ENCODE measurements at places on chromosomes 13 and 19.

DNA sequence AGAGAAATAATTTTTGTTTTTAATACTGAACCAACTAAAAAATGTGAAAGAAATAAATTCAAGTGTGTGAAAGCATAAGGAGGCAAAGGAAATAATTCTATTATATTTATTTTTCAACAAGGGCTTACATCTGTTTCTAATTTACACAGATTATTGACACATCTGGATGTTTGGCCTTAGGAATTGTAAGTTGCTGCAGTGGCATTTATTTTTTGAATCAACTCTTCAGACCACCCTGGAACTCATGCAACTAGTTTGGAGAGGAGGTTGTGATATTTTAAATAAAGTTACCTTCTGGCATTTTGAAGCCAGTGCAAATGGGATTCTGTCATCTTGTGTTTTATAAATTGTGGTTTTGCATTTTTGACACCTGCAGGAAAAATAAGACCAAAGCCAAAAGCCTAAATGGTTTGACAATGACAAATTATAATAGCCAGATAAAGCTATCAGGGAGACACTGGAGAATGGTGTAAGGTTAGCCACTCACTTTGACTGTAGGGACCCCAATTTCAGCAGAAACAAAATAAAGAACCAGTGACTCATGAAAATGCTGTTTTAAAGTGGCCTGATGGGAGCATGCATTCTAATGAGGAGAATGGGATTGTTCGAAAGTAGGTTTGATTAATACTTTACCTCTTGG, 192.9 kb downstream of the KLF5 start:
- no peak for DNase-seq

DNA sequence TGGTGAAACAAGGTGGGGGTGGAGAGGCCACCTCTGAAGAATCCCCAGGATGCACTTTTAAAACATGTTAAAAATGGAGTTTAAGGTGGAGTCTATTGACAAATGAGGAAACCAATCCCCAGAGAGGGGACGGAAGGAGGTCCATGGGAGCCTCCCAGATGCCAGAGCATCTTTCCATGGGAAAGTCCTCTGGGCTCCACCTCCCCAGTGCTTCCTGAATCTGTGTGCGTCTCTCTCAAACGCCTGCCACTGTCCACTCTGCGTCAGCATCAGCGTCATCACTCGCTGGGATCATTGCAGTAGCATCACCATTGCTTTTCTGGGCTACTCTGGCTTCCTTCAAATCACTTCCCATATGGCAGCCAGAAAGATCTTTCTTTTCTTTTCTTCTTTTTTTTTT, 6.2 kb downstream of the GPR4 start:
- no peak for DNase-seq

DNA sequence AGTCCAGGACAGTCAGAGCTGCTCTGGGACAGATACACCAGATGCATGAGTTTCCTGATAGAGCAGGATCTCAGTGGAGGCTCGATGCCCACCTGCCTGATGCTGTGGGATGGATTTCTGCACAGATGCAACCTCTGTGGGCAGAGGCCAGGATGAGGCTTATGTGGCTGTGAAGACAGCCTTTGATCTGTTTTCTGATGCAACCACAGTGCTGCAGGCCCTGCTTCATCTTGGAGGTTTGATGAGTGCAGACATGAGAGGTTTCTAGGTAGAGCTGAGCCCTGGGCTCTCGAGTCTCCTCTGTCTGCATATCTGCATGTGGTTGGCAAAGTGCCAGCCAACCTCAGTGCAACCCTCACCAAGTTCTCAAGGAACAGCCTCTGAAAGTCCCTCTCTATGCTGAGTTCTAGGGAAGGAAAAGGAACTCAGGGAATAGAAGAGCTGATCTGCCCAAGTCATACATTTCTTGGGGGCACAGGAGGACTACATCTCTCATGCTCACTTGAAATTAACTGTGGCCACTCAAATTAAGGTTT, 23.1 kb upstream of the TSHZ3 start:
- DNase-seq = no peak

- DNase-seq = no peak
Measured at GRCh38 chr19:31616031-31616430, 266.8 kb upstream of the TSHZ3 start.

DNA sequence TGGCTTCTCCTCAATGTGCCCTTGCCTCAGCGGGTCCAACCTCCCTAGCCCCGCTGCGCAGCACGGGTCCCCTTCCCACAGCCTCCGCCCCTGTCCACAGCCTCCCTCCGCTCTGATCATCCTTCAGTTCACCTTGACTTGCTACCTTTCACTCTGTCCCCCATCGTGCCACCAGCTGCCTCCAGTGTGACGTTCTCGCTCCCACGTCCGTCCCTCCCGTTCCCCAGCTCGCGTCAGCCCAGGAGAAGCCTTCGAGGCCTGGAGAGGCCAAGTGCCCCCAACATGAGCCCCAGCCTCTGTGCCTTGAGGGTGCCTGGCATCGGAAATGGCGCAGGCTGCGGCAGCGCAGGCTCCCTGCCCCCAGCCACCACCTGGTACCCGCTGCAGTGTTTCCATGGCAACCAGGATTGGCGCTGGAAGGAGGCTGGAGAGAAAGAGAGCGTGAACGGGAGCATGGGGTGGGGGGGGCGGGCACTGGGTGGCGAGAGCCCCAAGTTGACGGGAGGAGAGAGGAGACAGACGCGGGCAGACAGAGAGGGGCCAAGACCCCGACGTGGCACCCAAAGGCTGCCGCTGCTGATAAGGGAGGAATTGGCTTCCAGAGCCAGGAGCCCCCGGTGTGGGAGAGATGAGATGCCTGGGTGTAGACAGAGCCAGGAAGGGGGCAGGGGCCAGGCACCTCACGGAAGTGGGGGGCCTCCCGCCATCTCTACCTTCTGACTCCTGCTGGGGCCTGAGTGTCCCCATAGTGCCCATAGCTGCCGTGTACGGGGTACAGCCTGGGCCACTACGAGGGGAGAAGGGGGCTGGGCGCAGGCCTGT, 844 bp upstream of the ASPDH start:
- DNase-seq = no peak

DNA sequence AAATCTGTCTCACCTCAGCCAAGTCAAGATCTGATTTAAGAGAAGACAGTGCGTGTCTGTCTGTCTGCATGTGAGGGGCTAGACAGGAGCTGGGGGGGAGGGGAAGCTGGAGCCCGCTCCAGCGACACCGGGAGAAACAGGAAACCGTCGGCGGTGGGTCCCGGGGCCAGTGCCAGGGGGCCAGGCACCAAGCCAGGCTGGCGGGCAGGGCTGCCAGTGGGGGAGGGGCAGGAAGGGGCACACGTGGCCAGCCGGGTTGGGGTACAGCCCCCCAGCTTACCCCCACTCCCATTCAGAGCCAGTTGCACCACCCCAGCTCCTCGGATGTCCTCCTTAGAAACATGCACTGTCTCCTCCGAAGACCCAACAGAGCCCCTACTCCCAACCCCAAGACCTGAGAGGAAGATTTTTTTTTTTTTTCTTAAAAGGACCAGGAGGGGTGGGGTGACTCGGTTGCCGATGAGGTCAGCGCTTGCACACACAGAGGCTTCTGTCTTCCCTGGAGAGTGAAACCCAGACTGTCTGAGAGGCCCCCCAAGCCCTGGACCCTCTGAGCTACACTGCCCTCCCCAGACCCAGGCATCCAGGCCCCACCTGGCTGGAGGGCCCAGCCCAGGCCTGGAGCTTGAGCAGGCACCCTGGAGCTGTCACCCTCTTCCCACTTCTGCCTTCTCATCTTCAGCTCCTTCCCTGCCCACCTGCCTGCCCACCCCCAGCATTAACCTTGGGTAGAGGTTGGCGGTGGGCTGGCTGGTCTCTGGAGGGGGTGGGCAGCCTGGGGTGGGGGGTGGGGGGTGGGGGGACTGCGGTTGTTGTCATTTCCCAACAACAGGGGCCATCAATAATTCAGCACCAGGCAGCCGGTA, 4.0 kb downstream of the ERF start:
- DNase-seq = no peak

DNA sequence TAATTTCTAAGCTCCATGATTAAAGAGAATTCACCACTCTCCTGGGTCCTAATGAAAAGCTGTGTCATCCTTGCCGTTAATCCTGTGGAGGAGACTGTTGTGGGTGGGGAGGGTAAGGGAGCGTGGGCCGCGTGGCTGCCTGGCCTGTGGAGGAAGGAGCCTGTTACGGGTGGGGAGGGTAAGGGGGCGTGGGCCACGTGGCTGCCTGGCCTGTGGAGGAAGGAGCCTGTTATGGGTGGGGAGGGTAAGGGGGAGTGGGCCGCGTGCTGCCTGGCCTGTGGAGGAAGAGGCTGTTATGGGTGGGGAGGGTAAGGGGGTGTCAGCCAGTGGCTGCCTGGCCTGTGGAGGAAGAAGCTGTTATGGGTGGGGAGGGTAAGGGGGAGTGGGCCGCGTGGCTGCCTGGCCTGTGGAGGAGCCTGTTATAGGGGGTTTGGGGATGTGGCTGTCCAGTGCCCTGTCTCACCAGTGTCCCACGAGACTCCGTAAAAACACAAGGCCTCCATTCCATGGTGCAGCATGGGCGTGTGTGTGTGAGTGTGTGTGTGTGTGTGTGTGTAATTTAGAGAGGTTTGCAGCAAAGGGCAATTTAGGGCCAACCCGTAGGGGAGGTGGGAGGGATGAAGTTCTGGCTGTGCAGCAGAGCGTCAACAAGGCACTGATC, 15.6 kb upstream of the DCUN1D2 start:
- no peak for DNase-seq

- no peak for DNase-seq
Measured at GRCh38 chr13:40537146-40537895, 129.1 kb downstream of the FOXO1 start.

- DNase-seq = peak; percentile 60
Measured at GRCh38 chr19:46713781-46714443, 3.0 kb downstream of the PRKD2 start.

- DNase-seq = no peak
Measured at GRCh38 chr13:61146571-61146970, 269.1 kb downstream of the PCDH20 start.

- no peak for DNase-seq
Measured at GRCh38 chr13:95301968-95302393, 730 bp upstream of the ABCC4 start.

DNA sequence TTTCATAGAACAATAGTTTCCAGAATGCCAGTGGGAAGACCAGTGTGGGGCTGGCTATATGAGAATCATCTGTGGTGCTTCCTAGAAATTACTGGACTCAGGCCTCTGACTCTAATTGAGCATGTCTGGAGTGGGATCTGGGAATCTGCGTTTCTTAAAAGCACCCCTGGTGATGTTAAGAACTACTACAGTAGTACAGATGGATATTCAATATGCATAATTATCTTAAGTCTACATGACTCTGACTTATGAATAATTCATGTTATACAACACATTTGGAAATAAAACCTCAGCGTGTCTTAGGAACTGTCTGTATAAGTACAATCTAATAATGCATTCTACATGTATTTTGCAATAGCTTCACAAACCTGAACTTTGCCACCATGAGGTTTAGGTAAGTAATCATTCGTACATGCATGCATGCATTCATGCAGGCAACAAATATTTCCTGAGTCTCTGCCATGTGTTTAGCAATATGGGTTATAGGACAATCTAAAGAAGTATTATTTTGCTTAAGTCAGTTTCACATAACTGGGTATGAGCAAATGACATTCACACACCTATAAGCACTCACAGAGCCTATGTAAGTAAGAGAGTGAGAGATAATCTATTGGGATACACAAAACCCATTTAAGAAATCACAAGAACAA, 62.0 kb downstream of the EPSTI1 start:
- no peak for DNase-seq

DNA sequence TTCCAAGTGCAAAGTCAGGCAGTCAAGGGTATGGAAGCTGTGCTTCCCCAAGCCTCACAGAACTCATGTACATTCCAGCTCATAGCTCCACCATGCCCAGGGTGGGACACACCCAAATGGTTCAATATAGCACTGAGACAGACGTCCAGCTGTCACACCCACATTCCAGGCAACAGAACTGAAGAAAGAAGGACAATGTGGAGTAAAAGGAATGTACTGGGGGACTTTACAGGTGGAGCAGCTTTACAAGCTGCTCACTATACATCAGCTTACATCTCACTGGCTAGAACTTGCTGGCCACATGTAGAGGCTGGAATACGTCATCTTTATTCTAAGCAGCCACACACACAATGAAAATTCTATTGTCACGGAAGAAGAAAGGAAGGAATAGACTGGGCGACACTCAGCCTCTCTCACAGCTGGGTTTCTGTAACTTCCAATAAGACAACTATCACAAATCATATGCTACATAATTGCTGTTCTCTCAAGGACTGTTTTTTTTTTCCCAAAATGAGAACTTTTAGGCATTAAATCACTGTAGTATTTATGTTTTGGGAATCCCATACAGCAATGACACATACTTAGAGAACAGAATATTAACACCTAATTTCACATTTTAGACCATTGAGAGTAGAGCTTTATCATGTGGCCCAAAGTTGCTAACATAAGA, 86.1 kb downstream of the KLF12 start:
- DNase-seq = no peak

- no peak for DNase-seq
Measured at GRCh38 chr13:111168107-111168506, 53.0 kb downstream of the ARHGEF7 start.

DNA sequence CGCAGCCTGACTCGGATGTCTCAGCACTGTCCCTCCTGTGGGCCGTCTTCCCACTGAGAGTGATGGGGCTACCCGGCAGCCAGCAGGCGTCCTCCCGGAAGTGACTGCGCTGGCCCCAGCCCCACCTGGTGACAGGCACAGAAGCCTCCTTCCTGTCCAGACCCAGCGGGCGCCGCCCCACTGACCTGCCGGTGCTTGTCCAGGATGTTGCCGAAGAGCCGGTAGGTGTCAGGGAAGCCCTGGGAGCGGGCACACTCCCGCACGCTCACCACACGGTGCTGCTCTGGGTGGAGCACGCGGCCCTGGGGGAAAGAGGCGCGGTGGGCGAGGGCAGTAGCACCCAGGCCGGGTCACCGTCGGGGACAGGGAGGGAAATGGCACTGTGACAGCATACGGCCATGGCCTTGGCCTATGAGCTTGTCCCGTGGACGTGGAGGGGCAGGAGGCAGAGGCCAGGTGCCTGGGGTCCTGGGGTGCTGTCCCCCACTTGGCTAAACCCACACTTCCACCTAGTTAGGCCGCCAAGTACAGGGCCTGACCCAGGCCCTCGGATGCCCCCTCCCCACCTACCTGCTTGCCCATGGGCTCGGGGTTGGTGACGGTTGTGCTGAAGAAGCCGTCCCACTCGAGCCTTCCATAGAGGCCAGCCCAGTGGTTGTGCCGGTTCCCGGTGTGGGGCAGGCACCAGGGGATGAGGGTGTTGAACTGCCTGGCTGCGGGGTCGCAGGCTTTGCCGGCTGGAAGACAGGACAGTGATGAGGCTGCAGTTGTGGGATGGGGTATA, 16.0 kb upstream of the EIF3G start:
- no peak for DNase-seq

GRCh38 chr19:50718255-50719118, 1.1 kb downstream of the SHANK1 start:
- DNase-seq = no peak

DNA sequence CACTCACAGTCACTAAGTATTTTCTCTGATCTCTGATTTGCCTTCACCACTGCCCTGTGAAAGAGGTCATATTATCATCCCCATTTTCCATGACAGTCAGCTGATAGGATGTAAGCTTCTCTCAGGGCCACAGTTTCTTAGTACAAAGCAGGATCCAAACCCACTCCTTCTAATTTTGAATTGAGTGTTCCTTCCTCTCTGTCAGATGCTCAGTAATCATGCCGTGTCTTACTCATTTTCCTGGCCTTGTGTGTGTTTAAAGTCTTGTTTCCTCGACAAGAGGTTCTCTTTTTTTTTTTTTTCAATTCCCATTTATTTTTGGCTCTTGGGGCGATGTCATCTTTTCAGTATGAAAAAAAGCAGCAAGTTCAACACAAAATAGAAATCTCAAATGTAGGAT, 72.3 kb downstream of the NAA16 start:
- DNase-seq = no peak
